Stimulated activated naive CD4-positive, alpha-beta T cell (primary cell): ENCODE measurements at places on chromosomes 4 and X.

DNA sequence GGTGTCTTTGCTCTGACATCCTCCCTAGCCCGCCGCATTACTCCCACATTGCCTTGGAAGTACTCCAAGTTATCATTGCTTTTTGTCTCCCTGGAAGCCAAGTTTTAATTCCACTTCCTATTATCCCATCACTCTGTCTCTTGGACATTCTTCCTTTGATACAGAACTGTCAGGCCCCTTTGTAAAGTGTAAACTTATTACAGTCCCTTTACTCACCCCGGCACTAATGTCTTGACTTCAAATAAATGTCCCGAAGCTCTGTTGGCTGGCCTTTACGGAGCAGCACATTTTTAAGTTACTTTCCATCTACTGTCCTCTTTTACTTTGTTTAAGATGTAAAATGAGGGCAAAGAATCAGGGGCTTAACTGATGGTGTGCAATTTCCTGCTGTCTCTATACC is 223.5 kb upstream of the IGFBP7 start:
- DNase-seq: no peak

DNA sequence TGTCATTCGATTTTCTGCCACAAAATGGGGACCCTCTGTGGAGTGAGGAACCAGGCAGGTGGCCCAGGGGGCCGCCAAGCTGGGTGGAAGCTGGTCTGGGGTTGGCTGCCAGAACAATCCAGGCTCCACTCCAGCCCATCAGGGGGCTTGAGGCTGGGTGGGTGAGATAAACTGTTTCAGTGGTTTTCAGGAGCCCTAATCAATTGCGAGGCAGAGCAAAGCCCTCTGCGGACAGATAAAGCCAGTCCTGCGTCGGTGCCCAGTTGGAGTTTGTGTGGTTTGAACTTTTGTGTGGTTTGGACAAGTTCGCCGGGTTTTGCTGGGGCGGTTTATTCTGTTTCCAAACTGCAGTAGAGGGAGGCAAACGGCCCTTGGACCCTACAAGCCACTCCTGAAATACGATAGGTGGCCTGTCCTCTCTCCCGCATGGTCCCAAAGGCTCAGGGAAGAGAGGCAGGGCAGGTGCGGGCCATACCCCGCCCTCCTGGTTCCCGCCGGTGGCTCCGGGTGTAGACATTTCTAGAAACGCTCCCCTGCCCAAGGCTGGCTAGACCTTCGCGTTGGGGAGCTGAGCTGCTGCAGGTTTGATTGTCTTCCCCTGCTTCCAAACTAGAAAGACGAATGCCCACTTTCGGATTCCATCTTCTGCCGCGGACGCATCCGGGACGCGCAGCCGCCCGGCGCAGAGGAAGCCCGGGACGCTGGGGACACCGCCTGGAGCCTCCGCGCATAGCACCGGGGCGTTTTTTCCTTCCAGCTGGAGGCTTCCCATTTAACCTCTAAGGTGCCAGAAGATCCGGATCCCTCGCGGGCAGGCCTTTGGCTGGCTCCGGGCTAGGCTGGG is 169.0 kb upstream of the BCOR start:
- DNase-seq: peak; percentile 24

DNA sequence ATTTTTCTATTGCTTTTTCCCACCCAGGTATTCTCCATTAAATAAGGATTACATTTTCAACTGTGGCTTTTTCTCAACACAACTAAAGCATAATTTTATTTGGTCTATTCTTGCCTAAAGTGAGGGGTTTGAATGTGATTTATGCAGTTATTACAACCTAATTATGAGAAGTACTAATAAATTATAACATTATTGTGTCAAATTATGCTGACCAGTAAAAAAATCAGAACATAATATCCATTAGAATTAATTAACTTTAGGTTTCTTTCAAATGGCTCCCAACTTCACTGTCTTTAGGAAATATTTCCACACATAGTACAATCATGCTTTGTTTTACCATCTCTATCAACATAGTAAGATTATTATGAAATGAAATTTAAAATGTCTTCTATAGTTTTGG is 1293.9 kb downstream of the FSTL5 start:
- DNase-seq: no peak

DNA sequence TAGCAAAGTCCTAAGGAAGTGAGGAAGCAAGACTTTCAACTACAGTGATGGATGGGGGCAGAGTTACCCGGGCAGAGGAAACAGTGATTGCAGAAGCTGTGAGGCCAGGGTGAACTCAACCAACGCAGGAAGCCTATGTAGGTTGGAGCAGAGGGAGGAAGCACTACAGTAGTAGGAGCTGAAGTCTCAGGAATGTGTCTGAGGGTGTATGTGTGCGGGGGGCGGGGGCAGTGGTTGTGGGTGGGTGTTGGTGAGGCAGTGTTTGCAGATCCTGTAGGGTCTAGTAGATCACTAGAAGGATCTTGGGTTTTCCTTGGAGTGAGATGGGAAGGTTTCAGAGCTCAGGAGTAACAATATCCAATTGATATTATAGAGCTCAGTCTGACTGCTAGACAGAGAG is 9.9 kb upstream of the MID1 start:
- no peak for DNase-seq

DNA sequence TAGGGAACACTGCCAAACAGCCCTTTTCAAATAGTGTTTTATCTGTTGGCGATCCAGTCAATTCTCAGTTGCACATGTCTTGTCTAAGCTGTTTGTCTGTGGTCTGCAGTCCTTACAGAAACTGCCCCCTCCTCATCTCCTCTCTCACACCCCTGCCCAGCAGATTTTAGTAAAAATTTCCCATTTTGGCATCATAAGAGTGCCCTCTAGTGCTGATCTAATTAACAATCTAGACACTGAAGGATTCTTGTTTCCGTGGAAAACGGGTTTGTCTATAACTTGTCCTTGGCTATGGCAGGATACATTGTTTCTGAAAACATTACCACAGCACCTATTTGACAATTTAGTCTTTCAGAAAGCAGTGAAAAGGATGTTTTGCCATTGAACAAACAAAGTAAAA is 227.2 kb upstream of the MBNL3 start:
- DNase-seq: no peak

DNA sequence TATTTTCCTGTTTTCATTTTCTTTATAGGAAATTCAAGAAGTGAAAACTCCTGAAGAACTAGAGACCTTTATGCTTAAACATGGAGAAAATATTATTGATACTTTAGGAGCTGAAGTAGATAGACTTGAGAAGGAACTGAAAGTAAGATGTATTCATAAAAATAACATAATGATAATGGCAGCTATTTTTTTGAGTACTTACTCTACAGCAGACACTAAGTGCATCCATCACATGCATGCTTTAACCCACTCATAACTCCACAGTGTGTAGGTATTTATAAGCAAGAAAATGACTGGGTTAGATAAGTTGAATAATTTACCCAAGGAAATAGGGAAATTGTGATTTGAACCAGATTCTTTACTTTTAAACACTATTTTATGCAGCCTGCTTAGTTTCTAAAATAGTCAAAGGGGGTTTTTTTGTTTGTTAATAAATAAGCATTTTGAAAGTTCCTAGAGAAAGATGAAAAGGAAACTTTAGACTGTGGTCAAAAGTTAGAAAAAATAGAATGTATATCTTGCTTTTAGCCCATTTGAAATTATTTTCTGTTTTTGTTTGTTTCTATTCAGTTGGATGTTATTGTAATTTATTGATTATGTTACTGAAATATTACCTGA is 74.2 kb downstream of the BEND4 start:
- DNase-seq: no peak

GRCh38 chrX:14702145-14702544 is 170.7 kb downstream of the FANCB start:
- no peak for DNase-seq

GRCh38 chrX:129427267-129427666 is 96.0 kb downstream of the SMARCA1 start:
- no peak for DNase-seq

DNA sequence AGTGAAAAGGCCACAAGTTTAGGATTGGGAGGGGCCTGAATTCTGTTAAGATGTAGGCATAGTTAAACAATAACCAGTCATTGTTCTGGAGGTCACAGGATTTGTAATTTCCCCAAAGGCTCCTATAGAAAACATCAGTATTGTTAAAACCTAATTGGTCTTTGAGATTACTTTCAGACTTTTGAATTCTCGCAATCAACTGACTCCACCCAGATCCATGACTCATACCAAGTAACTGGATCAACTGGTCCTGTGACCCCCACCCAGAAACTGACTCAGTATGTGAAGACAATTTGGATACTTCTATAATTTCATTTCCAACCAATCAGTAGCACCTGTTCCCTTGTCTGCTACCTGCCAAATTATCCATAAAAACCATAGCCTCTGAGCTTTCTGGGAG is 28.4 kb downstream of the MAGEB16 start:
- DNase-seq: no peak

- no peak for DNase-seq
Measured at GRCh38 chrX:8815460-8816065, 14.4 kb upstream of the FAM9A start.

DNA sequence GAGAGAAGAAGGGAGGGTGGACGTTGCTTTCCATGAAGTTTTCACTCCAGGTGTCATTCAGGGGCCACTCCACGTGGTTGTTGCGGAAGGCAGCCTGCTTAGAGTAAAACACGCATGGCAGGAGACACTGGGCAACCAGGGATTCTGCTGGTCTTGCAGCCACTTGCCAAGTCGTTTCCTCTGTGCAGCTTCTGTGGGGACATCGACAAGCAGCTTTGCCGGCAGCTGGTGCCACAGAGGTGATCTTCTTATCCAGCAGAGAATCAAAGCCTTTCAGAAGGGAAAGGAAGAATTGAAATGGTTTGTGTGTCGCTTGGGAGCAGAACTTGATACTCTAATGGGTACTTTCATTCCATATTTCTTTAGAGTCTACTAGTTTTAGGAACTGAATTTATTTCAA is 867.1 kb upstream of the TENM3 start:
- DNase-seq: no peak

DNA sequence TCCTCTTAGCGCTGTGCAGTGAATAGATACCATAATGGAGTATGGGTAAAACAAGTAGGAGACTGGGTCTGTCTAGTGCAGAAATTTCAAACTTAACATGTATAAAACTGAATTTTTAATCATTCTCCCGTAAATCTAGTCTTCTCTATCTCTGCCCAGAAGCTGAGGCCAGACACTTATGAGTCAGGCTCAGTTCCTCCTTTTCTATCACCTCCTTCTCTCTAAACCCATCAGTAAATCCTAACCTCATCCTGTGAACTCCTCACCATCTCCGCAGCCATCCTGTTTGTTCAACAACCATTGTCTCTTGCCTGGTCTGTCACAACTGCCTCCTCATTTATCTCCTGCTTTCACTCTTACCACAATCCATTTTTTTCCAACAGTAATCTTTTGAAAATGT is 19.8 kb upstream of the SGMS2 start:
- no peak for DNase-seq

- DNase-seq: no peak
Measured at GRCh38 chr4:884259-884658, 47.9 kb downstream of the GAK start.

GRCh38 chrX:87392369-87392768 is 125.2 kb upstream of the KLHL4 start:
- DNase-seq: no peak

DNA sequence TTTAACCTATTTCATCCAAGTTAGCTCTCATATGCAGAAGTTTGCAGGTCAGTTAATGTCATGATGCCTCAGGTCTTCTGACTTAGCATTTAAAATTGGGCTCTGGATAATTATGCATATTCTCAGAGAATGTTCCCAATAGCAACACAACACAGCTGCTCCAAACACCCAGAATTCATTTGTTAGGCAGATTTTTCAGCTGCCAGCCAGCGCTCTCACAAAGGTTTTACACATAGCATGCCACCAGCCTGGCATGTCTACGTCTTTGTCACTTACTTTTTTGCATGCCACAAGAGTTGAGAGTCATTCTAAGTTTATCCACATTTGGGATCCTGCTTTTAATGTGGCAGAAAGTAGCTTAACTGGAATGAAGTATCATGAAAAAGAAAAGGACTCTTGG is 84.8 kb downstream of the LIMCH1 start:
- DNase-seq: no peak

GRCh38 chr4:184854673-184855072 is 28.9 kb upstream of the ACSL1 start:
- no peak for DNase-seq

DNA sequence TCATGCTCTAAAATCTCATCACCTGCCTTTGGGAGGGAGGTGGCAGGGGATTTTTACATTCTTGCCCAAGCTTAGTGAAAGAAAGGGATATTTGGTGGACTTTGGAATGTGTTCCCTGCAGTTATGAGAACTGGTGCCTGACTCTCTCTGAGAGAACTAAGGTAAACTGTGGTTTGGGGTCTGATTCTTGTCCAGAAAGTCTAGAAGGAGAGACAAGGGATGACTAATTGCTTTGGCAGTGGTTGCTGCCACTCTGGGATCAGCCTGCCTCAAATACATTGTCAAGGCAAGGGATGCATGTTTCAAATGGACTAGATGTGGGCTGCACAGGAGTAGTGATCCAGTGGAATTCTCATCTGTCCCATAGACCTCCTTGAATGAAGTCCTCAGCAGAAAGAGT is 115.2 kb downstream of the DDIT4L start:
- no peak for DNase-seq

DNA sequence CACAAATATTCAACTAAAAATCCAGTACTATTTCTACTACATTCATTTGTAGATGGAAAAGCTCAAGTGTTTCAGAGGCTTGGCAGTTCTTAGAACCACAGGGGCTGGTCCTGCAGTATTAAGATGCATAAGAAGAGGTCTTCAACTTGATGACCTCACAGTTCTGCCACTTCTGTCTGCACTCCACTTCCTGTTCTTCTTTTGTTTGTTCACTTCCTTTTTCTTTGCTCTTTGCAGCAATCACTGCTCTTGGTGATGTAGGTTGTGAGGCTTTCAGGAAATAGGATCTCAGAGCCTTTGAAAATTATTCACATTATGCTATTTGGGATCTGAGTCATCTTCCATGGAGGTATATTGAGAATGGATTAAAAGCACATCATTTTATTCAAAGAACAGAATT is 602.0 kb upstream of the CPEB2 start:
- no peak for DNase-seq

- DNase-seq: no peak
Measured at GRCh38 chr4:101708293-101709039, 82.1 kb upstream of the BANK1 start.

DNA sequence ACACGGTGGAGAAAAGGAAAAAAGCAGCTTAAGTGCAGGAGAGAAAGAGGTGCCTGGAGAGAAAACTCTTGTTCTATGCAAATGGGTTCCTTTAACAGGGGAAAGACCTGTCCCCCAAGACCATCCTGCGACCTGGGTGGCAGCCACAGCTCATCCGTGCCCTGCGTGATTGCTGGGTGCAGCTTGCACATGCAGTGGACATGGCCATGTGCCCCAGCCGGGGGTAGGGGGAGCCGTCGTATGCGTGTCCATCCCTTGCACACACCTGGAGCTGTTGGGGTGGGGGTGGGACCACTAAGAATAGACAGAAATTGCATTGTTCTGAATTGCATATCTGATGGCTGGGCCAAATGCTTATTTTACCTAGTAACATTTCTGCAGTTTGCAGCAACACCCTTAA is 171.9 kb downstream of the GUCY2F start:
- DNase-seq: no peak

DNA sequence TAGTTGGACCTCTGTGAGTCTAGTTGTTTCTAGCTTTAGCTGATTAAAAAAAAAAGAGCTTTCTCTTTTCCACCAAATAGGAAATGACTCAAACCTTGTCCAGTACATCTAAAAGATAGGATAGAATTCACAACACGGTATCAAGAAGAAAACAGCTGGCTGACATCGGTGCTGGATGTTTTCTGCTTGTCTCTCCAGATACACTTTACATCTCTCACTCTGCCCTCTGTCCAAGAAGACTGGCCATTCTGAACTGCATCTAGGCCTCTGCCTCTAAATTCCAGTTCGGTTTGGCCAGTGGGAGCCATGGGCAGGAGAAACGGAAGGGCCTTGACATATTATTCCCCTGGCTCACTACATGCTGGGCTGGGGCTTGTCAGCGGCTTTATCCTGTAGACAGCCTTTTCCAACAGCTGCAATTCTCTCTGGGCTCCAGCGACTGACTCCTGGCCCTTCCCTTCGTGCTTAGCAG is 57.3 kb upstream of the SHISA3 start:
- no peak for DNase-seq
